AG09319 (cell line): ENCODE measurements at places on chromosomes 11 and 22.

- no peak for DNase-seq
These were observed 4.3 kb upstream of the FUT4 start for GRCh38 chr11:94539420-94539819.

DNA sequence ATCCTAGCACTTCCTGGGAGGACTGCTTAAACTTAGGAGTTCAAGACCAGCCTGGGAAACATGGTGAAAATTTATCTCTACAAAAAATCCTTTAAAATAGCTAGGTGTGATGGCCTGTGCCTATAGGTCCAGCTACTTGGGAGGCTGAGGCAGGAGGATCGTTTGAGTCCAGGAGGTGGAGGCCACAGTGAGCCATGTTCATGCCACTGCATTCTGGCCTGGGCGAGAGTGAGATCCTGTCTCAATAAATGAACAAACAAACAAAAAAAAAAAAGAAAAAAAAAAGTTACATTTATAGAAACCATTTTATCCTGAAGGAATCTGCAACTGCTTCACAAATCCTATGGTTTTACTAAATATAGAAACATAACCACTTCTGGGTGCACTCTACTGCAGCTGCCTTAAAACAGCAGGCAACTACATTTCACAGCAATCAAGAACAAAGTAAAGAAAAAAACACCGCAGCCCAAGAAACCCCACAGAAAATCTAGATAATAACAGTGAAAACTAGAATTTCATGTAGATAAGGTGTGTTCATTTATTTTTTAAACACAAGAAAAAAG is 75.9 kb upstream of the GAB2 start:
- no peak for DNase-seq

GRCh38 chr22:36101756-36102155 is 58.8 kb downstream of the APOL3 start:
- no peak for DNase-seq

GRCh38 chr11:75931124-75931523 is 116.1 kb downstream of the UVRAG start:
- no peak for DNase-seq
